Iris pigment epithelial cell (primary cell): ENCODE measurements at places on chromosomes 3 and 15.
A peak's percentile ranks its signal among the peaks of the same experiment; 100 is the strongest.

DNA sequence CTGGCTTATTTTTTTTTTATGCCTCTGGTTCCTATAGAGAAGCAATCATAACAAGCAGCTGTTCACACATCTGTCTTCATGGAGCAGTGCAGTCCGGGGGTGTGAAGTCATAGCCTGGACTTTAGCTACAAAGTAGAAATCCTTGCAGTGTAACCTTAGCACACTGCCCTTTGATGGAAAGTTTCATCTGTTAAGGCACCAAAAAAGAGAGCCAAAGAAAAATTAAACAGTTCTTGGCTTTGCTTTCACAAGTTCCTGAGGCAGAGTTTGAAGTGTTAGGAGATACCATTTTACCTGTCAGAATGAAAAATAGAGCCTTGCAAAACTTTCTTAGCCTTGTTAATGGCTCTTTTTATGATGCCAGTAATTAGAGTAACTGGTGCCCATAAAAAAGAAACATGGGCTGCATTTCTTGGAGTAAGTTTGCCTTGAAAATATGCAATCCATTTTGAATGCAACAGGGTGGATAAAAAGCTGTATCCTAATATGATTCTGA lies 84.1 kb downstream of the PIK3R4 start:
- no peak for DNase-seq

DNA sequence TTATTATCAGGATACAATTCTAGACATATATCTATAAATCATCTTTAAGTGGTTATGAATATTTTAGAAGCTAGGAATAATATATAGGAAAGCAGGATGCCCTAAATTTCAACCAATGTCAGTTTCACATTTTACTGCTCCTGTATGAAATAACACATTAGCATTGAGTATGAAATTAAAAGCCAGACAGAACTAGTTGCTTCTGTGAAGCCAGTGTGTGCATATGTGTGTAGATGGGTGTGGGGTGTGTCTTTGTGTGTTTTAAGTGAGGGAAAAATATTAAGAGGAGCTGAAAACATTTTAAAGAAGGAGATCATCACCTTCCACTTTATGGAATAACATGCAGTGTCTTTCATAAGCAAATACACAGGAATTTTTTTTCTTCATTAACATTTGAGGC lies 271.4 kb upstream of the RORA start:
- no peak for DNase-seq

DNA sequence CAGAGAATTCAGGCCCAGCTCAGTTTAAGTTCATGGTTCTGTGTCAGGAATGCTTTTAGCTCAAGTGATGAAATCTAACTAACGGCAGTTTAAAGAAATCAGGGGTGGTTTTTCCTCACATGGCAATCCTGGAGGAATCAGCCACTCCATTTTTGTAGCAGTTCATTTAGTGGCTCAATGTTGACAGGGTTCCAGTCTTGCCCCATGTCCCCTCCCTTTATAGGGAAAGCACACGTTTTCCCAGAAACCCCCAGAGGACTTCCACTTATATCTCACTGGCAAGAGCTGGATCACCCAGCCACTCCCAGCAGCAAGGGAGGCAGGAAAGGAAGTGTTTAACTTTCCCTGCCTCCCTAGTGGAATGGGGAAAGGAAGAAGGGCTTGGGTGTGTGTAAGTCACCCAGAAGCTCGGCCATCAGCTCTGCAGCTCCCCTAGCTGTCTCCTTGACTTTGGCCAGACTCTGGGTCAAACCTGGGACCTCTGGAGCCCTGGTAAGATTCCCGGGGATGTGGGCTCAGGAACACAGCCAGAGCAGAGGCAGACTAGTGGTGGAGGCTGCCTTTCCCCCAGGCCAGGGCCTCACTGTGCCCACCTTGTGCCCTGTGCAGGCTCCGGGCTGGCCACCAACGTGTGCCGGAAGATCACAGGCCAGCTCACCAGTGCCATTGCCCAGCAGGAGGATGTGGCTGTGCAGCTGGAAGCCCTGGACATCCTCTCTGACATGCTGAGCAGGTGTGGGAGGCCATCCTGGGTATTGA lies 11.3 kb downstream of the CAND2 start:
- DNase-seq: no peak

DNA sequence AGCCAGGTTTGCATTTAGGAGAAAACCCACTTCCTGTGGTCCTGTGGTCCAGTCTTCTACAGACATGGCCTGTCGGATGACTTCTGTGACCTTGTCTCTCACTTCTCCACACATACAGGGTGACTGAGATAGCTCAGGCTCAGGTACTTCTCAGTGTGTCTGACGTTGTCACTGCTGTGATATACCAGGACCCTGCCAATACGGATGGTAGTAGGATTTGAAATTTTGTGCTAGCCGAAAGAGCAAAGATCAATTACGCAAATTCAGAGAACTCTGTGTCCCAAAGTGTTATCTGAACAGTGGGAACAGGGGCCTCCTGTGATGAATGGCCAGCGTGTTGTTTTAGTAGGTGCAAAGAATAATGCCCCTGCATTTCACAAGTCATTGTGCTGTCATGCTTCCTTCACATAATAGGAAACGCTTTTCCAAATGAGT lies 128.9 kb downstream of the MCTP2 start:
- no peak for DNase-seq

DNA sequence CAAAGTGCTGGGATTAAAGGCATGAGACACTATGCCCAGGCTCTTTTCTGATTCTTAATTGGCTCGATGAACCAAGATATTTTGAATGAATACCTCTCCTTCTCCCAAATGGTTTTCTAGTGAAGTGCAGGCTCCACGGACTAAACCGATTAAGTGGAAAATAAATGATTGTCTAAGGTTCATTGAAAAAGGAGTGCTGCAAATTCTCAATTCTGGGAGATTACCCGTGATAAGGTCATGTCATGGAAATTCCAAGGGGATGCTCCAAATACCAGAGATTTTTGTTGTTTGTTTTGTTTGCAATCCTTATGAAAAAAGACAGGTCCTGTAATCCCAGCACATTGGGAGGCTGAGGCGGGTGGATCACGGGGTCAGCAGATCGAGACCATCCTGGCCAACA lies 406.9 kb upstream of the TBL1XR1 start:
- no peak for DNase-seq

DNA sequence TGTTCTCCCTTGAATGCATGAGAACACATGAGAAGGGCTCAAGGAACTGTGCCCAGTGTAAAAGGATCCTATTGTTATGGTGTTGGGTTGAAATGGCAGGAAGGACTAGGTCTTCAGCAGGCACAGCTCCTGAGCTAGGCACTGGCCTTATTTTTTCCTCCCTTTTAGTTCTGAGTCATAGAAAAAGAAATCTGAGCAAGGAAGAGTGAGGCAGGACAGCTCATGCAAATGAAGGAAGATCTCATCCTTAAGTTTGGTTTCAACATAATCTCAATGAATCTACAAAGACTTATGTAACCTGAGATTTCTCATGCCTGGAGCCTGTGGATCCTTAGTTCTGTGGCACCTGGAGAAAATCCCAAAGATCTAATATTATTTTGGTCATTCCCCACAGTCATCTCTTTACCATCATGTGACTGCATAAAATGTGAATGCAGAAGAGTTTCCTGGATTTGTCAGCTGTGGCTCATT lies 188.6 kb upstream of the TBL1XR1 start:
- peak; percentile 83 for DNase-seq

DNA sequence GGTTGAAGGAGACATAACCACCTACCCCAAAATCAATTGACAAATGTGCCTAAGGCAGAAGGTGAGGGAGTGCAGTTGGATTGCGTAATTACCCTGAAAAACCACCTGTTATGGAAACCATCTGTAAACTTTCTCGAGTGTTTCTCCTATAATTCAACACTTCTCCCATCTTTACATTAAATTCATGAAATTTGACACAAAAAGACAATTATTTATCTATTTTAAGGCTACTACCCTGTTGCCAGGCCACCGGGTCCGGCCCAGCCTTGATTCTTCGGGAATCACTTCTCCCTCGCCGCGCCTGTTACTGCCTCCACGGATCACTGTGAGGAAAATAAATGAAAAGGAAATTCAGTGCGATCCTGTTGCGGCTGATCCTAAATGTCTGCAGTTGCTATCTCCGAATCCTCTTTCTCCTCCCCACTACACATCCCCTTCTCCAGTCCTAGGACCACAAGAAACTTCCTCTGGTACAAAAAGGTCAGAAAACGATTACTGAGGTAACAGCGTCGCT lies 646 bp downstream of the IQCB1 start:
- peak; percentile 12 for DNase-seq

DNA sequence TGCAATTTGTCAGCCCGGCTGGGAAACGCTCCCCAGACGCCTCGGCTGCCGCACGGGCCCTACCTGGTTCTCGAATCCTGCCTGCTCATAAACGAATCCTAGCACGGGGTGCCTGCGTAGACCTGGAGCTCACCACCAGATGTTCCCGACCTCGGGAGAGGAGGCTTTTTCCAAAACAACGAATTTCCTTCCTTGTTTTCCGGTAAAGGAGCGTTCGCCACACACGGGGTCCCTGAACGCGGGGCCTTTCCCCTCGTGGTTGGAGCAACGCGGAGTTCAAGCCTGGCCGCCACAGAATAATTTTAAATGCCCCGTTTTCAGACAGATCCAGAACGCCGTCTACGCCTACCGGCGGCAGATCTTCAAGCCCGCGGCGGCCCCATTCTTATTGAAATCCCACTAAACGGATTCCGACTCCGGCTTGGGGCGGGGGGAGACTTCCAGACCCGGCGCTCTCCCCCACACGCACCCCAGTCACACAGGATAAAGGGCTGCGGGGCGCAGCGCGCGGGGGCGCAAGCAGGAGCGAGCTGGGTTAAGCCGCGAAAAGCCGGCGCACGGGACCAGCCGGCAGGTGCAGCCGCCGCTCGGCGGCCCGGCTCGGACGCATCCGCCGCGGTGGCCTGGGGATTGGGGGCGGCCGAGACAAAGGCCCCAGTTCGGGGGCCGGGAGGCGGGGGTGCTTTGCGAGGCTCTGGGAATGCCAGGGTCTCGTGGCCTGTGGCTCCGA lies 895 bp downstream of the GATA2 start:
- no peak for DNase-seq

DNA sequence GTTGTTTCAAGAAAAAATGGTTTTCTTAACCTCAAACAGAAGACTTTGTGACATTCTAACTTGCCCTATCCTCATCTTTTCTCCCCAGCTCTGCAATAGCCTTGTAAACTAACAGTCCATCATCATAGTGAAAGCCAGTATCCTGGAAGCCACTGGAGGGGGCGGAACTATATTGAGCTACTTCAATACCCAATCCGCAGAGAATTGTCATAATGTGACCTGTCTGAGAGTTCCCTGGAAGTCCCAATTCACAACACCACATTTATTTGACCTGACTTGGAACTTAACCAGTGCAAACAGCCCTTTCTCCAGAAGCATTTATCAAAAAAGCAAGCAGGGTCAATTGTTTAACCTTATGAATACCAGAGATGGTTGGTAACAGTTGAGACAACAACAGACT lies 747.6 kb upstream of the GRM7 start:
- no peak for DNase-seq

DNA sequence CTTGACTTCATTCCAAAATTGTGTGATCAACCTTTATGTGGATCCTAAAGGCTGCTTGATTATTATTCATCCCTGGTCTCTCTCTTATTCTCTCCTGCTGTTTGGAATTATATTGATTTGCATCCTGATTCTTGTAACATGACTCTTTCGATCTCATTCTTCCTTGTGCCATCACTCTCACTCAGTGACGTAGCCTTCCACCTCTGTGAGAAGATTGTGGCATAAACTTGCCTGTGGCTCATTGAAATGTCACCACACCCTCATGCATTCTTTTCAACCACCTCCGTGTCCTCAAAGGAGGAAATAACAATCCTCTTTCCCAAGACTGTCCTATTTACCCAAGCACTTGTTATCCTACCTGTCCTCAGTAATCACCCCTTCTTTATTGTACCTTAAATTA lies 41.3 kb upstream of the GCNT3 start:
- DNase-seq: no peak

DNA sequence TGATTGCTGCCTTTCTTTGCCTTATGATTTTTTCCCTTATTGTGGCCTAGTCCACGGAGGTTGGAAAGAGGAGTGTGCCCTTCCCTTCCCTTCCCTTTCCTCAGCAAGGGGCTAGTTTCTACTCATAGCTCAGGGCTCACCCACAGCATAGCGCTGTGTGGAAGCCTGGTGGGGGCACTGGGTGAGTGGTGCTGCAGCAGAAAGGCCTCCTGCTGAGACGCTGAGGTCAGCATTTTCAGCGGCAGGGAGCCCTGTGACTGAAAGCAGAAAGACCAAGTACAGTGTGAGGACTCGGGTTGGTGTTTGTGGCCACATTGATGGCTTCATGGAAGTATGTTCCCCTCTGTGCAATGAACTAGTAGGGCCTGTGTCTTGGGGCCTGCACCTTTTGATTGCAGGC lies 21.9 kb downstream of the CACNA1D start:
- no peak for DNase-seq

DNA sequence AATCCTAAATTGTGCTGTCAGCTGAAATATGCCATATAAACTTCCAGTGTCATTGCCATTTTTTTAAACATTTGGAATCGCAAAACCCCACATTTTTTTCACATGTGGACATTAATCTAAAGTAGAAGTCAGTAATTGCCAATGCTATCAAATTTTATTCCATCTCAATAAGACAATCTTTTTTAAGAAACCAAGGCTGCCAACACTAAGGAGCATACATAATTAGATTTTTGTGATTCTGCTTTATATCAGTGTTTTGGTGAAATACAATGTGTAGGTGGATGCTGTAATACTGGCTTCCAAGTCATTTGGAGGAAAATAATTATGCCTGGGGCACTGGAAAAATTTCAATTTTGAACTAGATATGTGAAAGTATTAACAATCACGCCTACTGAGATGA lies 256.7 kb downstream of the ZPLD1 start:
- DNase-seq: no peak

DNA sequence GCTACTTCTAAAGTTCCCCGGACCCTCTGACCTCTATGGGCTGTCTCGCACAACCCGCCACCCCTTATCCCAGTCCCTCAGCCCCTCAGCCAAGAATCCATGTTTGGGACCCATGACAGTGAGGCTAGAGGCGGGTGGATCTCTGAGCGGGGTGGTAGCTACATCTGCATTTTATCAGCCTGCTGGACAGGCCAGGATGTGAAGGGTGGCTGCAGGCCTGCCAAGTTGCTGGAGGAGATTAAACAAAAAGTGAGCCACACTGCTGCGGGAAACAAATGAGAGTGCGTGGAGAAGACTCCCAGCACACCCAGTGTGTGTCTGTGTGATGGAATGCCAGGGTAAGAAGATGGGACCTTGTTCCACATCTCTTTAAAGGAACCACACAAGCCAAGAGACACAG lies 51.1 kb upstream of the SPATA12 start:
- no peak for DNase-seq

- no peak for DNase-seq
Observed at GRCh38 chr3:13607821-13608597, 59.1 kb downstream of the FBLN2 start.

DNA sequence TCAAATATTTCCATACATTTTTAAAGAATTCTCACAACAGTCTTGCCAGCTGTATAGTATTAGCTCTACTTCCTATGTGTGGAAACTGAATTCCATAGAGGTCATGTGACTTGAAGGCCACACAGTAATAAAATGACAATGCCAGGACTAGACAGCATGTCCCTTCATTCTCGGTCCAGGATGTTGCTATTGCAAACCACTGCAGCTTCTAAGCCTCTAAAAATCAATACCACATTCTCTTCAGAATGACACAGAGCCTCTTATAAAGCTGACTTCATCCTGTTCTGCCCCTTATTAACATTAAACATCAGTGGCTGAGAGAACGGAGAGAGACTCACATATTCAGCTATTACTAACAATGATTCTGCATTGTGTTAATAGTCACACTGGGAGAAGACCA lies 240.3 kb upstream of the PEX5L start:
- DNase-seq: no peak
